ENCODE measurements at places on chromosomes 2 and 18.

GRCh38 chr18:5498452-5498851 lies 45.3 kb downstream of the EPB41L3 start:
- DNase-seq, result no peak

- DNase-seq, result no peak
These were observed 39.5 kb upstream of the FOXI3 start for GRCh38 chr2:88492002-88492401.

- DNase-seq, result no peak
These were observed 52.5 kb downstream of the ZNF236 start for GRCh38 chr18:76874642-76875389.

- no peak for DNase-seq
These were observed 198.9 kb downstream of the SMAD7 start for GRCh38 chr18:48751727-48752468.

- no peak for DNase-seq
These were observed 1.1 kb downstream of the HPCAL1 start for GRCh38 chr2:10303694-10304378.

DNA sequence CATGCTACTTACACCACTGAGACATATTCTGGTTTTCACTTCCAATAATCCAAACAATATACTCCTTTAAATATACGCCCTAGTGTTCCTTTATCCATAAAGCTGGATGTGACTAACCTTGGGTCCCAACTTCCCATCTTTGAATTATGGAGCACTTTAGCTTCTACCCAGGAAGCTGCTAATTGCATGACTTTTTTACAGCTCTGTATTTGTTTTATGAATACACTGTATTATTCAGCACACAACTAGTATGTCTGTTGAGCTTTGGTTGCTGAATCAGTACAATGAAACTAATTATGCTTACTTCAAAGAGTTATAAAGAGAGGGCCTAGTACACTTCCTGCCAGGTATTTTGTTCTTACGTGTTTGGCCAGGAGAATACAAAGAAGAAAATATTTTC lies 118.5 kb downstream of the BAZ2B start:
- DNase-seq, result no peak

GRCh38 chr2:107548216-107548615 lies 278.5 kb upstream of the RGPD4 start:
- DNase-seq, result no peak

DNA sequence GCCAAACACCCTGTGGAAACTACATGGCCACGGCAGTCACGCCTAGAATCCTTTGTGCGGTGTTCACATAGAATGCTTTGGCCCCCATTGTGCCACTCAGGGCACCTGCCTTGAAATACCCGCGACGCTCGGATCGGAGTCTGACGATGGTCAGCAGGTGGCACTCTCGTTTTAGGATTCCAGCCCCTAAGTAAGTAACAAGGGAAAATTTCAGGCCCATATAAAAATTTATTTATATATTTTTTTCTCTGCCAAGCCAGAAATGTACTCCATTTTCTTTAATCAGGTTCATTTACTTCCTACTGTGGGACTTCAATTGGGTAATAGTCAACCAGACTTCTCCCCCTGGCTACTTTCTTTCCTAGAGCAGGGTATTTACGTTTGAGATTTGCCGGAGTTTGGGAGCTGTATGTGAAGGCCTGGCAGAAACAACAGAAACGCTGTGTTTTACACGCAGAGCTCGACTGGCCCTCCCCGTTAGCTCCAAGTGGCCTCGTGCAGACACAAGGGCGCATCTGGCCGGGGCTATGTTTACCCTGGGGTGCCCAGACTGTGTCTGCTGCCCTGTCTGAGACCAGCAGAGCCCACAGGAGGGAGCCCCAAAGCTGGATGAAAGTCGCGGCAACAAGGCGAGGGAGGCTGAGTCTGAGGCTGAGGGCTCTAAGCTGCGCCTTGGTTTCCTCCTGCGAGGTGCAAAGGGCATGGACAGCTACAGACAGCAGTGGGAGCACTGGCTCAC lies 41.6 kb downstream of the LRRC30 start:
- peak; percentile 41 for DNase-seq

DNA sequence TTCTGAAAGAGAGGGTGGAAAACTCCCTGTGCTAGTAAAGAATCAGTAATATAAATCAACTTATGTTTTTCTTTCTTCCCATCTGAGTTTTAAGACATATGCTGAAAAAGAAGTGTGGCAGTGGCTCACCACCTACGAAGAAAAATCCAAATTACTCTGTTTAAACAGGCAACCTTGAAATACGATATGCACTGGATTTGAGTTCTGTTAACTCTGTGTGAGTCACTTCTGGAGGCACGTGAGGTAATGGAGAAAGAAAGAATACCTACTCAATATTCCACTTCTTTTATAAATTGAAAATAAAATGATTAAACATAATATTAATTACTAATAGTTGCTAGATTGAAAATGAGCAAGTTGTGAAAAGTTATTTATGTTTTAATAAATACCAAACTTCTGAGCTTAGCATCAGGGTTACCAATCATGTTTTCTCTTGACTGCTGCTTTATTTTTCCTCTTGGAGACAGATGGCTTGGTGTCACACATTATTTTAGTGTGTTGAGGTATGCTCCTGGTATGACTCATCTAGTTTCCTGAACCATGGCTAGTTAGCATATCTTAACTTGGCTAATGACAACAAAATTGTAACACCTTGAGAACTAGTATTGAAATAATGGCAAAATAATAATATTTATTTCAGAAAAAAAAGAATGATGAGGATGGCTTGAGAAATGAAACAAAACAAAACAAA lies 1705.5 kb upstream of the PIK3C3 start:
- no peak for DNase-seq

- no peak for DNase-seq
These were observed 42.4 kb downstream of the CYP27C1 start for GRCh38 chr2:127177617-127178263.

DNA sequence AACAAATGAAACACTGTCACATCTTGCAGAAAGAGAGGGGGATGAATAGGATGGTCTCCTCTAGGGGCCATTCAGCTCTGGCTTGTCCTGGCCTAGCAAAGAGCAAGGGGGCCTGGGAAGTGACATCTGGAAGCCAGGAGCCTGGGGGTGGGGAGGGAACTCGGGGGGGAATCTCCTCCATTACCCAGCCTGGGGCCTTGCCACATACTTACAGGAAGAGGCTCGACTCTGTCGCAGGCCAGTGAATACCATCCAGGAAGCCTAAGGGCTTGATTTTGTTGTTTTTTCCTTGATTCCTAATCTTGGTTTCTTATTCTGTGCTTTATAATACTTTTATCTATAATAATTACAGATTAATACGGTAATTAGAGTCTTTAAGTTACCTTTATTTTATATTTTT lies 797.5 kb upstream of the ID2 start:
- no peak for DNase-seq

- DNase-seq, result no peak
These were observed 1.1 kb downstream of the ENOSF1 start for GRCh38 chr18:711310-711656.

- no peak for DNase-seq
These were observed 31.1 kb downstream of the CDK15 start for GRCh38 chr2:201837391-201837790.

DNA sequence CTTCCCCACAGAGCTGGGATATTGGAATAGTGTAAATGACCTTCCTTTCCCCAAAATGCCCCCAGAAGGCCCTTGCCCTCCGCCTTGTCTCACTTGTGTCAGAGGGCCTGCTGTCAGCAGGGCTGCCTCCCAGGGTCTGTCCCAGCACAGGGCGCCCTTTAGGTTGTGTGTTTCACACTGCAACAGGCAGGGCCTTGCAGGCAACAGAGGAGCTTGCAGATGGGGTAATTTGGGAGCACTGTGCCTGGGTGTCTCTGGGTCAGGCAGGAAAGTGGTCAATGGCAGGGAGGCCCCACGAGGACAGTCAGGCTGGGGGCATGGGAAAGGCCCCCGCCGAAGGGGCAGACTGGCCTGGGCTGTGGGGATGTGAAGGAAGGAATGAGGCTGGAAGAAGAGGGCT lies 130.7 kb downstream of the ASB1 start:
- no peak for DNase-seq

DNA sequence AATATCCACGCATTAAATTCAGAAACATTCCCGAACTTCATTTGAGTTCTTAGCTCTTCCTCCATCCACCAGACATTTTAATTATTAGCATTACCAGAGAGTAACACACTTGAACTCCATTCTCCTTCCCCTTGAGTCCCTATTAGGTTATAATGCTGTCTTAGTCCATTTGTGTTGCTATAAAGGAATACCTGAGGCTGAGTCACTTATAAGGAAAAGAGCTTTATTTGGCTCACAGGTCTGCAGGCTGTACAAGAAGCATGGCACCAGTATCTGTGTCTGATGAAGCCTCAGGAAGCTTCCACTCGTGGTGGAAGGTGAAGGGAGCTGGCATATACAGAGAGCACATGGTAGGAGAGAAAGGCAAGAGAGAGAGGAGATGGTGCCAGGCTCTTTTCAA lies 25.4 kb downstream of the TBC1D8 start:
- DNase-seq, result no peak

DNA sequence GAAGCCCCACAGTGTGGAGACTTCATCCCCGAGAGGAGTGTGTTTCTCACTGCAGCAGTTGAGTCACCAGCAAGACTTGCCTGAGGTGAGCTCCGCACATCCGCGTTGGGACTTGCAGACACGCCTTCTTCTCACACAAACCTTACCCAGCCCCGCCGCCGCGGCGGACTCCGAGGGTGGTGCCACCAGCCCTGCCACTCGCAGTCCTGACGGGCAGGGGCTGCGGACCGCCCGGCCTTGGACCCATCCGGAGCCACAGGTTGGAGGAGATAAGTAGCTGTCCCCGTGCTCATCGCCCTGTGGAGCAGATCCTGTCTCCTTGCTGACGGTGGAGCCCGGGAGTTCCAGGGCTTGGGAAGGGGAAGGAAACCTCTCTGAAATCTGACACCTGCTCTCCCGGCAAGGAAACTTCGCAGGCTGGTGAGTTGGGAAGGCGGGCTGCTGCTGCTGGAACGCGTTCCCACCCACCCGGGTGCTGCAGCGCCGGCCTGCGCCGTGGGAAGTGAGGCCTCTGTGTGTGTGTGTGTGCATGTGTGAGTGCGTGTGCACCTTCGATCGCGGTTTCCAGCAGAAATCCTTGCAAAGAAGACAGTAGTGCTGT lies at the start of gene RAB27B:
Gene RAB27B, plus strand, starts transcription at position 197 of the 601 bp plus-strand sequence. CDS start 49,109 bp downstream, outside the sequence.
- peak; percentile 6 for DNase-seq

- peak; percentile 93 for DNase-seq
These were observed 85.4 kb downstream of the STPG4 start for GRCh38 chr2:47069628-47070154.

- DNase-seq, result no peak
These were observed 54.7 kb upstream of the MBOAT2 start for GRCh38 chr2:9057939-9058761.

GRCh38 chr18:76824754-76825153 lies 2.4 kb downstream of the ZNF236 start:
- DNase-seq, result no peak

GRCh38 chr2:67846370-67847070 lies 216.3 kb downstream of the C1D start:
- DNase-seq, result peak; percentile 34

- no peak for DNase-seq
These were observed 53.6 kb upstream of the LAPTM4A start for GRCh38 chr2:20104900-20105545.

- no peak for DNase-seq
These were observed 4.6 kb upstream of the PTPRM start for GRCh38 chr18:7562491-7562890.

DNA sequence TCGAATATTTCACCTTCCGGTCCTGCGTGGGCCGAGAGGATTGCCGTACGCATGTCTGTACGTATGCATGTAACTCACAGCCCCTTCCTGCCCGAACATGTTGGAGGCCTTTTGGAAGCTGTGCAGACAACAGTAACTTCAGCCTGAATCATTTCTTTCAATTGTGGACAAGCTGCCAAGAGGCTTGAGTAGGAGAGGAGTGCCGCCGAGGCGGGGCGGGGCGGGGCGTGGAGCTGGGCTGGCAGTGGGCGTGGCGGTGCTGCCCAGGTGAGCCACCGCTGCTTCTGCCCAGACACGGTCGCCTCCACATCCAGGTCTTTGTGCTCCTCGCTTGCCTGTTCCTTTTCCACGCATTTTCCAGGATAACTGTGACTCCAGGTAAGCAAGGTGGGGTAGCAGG lies at the start of gene SERPINB5:
Gene SERPINB5, plus strand, starts transcription at position 291 of the 400 bp plus-strand sequence. CDS start 7,471 bp downstream, outside the sequence.
- DNase-seq, result no peak

DNA sequence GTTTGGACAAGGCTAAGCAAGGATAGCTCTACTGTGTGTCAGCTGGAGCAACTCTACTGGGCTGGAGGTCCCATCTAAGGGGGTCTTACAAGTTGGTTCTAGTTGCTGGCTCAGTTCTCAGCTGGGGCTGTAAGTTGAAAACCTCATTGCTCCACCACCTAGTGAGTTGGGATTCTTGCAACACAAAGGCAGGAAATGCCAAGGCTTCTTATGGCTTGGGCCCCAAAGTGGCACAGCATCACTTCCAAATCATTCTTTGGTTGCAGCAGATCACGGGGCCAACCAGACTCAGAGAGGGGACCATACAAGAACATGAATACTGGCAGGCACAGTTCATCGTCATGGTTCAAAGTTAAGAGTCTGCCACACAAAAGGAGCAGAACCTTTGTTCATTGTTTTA lies 332.7 kb downstream of the LRRTM1 start:
- no peak for DNase-seq

DNA sequence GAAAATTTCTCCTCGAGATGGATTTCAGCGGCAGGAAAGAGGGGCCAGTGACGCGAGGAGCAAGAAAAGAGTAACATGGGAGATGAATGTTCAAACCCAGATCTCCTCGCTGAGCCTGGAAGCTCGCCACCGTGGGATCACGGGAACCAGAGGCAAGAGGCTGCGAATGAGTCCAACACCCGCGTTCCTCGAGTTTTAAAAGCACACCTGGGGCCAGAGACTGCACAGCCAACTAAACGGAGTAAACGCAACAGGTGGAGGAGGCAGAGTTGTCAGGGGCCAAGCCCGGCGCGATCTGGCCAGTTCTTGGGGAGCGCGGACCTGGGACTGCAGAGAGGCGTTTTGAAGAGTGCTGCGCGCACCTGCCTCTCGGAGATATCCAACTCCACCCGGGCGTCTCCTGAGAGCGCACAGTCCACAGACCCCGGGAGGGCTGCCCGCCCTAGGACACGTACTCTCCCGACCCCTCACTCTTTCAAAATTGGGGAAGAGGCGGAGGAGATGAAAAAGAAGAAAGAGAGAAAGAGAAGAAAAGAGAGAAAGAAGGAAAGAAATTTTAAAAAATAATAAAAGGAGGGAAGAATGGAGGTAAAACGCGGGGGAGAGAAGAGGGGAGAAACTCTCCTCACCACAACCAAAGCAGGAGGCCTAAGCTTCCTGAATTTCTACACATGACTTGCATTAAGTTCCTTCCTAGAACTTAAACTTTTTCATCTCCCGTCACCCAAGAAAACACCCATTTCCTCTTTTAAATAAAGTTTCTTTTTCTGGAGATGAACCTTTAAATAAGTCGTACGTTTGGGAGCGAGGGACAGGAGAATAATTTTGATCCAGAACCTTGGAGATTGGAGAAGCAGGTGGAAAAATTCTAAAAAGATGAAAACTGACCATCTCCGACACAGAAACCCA lies 5.3 kb upstream of the PAX3 start:
- DNase-seq, result no peak

- no peak for DNase-seq
These were observed 50.2 kb upstream of the OSR1 start for GRCh38 chr2:19408592-19408991.

- no peak for DNase-seq
These were observed 294.3 kb upstream of the KCNH7 start for GRCh38 chr2:163132850-163133249.
